Stimulated activated effector memory CD8-positive, alpha-beta T cell treated with anti-CD3 and anti-CD28 coated beads, Interleukin-12 subunit alpha, Interleukin-12 subunit beta, amount 100 ng/mL, for 72 hours (primary cell): ENCODE measurements at places on chromosomes 6 and 20.

DNA sequence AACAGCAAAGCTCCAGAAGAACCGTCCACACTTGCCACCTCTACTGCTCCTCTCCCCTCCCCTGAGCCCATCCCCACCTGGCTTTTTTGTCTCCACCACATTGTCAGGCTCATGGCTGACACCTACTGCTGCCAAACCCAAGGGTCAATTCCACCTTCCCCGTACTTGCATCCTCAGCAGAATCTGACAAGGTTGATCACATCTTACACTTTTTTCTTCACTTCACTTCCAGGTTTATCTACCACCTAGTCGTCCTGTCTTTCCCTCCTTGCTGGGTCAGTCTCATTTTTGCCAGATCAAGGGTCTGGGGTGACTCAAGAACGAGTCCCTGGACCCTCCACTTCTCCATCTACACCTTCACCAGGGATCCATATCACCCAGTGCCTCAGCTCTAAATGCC lies 3.1 kb downstream of the AURKA start:
- DNase-seq: no peak

- DNase-seq: no peak
Observed at GRCh38 chr6:93943661-93944060, 524.3 kb upstream of the EPHA7 start.

DNA sequence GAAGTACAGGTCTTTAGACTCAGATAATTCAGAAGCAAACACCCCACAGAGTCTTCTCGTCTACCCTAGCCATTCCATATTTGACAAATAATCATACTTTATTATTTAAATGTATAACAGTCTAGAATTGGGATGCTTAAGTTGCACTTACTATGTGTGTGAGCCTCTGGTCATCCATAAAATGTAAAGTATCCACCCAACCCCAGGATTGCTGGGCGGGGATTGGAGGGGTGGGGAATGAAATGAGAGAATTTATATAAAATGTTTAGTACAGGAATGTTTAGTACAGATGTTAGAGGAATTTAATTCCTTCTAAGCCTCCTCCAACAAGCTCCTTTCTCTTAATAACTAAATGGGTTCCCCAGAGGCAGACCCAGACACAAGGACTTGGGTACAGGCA lies 16.9 kb downstream of the BNIP5 start:
- DNase-seq: no peak

- no peak for DNase-seq
Observed at GRCh38 chr6:36361071-36361470, 24.4 kb upstream of the BNIP5 start.

DNA sequence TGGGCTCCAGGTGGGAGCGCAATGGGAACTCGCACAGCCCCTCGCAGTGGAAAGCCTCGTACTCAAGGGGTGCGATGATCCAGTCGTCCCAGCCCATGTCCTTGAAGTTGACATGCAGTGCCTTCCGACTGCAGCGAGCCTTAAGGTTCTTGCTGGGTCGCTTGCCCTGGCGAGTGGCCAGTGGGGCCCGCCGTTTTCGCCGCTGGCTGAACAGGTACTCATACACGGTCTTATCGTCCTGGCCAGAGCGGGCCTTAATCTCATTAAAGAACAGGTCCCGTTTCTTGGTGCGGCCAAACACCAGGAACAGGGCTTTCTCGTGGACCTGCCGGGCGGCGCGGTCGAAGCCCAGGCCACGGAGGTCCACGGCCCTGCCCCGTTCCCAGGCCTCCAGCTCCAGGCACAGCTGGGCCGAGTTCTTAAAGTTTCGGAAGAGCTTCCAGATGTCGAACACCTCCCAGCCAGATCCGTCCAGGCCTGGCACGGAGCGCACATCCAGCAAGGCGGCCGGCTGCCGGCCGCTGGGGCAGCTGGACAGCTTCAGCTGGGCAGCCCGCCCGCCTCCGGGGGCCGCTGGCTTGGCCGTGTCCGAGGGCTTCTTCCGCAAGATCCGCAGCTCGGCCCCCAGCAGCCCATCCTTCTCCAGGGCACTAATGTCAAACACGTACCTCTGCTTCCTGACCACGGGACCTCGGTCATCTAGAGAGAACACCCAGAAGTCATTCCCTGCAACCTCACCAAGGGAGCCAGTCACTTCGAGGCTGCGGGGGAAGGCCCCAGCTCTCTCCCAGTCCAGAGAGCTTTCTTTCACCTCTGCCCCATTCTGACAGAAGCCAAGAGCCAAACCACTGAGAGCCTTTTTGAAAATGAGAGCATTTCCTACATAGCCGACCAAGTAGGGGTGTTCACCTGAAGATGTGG lies 3.7 kb downstream of the GDF5 start:
- DNase-seq: no peak

- DNase-seq: no peak
Observed at GRCh38 chr6:97687916-97688315, 404.9 kb upstream of the MMS22L start.

GRCh38 chr6:56023829-56024228 lies 148.4 kb upstream of the BMP5 start:
- DNase-seq: no peak

DNA sequence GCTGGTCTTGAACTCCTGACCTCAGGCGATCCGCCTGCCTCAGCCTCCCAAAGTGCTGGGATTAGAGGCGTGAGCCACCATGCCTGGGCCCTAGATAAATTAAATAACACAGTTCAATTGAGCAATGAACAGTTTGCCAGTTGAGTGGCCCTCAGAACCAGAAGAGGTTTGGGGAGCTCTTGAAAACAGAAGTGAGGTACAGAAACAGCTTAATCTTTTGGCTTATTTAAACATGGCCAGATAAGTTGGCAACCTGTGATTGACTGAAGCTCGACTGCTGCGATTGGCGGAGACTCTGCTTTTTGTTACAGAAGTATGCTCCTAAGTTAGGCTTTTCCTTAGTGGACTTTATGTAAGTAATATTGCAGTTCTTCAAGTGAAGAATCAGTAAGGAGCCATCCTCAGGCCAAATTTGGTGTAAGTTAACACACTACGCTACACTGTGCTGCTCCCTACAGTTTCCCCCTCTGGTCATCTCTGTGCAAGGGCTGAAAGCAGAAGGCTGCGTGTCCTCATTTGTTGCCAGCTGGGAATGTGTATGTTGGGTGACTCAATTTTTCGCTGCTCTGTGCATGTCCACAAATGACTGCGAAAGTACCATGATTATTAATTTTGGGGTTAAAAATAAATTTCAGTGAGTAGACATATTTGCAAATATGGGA lies 9.8 kb downstream of the XRN2 start:
- DNase-seq: no peak

DNA sequence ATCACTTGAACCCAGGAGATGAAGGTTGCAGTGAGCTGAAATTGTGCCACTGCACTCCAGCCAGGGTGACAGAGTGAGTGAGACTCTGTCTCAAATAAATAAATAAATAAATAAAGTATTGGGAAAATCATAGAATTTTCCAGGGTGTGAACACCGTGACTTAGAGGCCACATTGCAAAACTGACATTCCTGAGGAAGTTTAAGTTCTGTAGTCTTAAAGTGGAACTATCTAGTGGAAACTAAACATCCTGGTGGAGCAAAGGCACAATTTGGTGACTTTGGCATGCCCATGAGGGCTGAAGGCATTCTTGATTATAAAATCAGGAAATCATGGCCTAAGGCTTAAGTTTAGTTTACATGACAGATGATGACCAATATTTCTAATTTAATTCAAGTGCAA lies 32.7 kb upstream of the MCM3 start:
- DNase-seq: no peak

DNA sequence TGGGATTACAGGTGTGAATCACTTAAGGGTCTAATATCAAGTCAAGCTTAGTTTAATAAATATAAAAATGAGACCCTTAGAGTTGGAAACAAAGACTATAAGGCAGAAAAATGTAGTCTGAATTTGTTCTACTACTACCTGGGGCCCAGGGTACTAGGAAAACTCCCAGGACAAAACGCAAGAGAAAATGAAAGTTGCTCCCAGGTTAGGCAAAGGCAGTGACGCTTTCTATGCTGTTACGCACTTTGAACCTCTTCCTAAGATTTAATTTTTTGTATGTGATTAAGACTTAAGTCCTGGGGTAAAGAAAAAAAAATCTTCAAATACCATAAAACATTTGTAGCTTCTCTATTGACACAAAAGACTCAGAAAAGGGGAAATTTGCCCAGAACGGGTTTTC lies 17.3 kb downstream of the DSP start:
- no peak for DNase-seq

DNA sequence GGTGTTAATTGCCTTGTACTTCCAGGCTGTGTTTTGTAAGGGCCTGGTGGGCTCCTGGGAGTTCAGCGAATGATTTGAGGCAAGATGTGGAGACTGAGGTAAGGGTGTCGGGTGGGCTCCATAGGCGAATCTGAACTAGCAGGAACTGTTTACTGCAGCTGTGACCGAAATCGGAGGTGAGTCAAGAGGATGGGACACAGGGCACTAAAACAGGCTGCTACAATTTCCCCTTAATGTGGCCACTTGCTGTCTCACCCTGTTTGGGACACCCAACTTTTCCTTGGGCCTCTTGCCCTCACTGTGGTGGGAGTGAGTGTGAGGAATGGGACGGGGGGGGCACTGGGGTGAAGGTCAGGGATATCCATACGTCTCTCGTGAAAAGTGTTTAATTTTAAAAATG lies 53.9 kb upstream of the MCUR1 start:
- DNase-seq: no peak

GRCh38 chr6:161215876-161216615 lies 57.8 kb downstream of the AGPAT4 start:
- DNase-seq: no peak

DNA sequence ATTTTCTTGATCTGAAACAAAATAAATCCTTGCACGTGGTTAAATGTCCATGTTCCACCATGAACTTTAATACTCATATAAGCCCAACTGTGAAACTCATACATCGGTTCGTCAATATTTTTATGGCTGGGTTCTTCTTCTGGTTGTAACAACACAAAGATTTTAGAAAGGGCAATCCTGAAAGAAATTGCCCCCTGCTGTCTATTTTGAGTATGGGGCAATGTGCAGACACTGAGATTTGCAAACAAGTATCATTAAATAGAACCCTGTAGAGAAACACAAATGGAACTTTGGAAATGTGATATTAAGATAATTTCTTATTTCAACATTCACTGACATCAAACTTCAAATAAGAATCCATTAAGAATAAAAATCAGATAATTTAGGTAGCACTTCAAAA lies 80.2 kb upstream of the PHACTR1 start:
- no peak for DNase-seq

DNA sequence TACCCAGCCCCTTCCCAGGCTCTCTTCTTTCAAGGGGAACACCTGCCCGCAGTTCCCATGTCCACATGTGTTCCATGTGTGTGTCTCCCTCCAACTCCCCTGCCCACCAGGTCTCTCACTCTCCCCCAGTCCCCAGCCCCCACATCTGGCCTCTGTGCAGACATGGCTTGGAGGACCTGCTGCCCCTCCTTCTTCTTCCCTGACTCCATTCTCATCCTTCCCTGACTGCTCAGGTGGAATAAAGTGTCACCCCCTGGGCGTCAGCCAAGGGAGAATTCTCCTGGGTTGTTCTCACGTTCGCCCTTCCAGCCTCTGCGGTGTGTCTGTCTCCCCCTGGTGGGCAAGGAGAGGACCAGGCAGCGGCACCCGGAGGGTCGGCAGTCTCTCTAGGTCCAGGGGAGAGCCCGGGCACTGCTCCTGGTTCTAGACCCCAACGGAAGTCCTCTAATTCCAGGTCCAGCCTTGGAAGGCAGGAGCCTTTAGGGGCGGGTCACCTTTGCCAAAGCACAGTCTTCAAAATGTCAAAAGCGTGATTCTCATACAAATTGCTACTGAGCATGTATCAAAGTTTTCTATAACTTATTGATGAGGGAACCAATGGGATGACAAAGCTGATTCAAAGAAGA lies 50.5 kb downstream of the EBF4 start:
- DNase-seq: peak; percentile 84

- DNase-seq: no peak
Observed at GRCh38 chr6:161066511-161066910, 74.9 kb downstream of the MAP3K4 start.

GRCh38 chr6:88004707-88005106 lies 42.9 kb upstream of the SPACA1 start:
- DNase-seq: no peak

- DNase-seq: no peak
Observed at GRCh38 chr6:135006386-135006914, 48.2 kb downstream of the HBS1L start.

- no peak for DNase-seq
Observed at GRCh38 chr6:18100296-18100695, 22.2 kb downstream of the NHLRC1 start.

DNA sequence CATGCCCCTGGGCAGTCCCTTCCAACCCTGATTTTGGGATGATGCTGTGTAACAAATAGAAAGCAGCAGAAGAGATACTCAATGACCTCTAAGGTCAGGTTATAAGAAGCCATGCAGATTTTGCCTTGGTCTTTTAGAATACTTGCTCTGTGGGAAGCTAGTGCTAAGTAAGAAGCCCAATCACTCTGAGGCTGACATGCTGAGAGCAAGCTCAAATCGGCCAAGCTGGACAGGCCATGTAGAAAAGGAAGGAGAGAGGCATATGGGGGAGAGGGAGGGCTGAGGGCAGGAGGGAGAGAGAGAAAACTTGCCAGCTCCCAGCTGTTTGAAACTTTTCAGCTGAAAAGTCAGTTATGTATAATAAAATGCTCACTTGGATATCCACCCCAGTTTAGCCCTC lies 1021.6 kb upstream of the MAP3K7 start:
- DNase-seq: no peak

- no peak for DNase-seq
Observed at GRCh38 chr20:4453359-4453758, 268.4 kb upstream of the PRND start.

DNA sequence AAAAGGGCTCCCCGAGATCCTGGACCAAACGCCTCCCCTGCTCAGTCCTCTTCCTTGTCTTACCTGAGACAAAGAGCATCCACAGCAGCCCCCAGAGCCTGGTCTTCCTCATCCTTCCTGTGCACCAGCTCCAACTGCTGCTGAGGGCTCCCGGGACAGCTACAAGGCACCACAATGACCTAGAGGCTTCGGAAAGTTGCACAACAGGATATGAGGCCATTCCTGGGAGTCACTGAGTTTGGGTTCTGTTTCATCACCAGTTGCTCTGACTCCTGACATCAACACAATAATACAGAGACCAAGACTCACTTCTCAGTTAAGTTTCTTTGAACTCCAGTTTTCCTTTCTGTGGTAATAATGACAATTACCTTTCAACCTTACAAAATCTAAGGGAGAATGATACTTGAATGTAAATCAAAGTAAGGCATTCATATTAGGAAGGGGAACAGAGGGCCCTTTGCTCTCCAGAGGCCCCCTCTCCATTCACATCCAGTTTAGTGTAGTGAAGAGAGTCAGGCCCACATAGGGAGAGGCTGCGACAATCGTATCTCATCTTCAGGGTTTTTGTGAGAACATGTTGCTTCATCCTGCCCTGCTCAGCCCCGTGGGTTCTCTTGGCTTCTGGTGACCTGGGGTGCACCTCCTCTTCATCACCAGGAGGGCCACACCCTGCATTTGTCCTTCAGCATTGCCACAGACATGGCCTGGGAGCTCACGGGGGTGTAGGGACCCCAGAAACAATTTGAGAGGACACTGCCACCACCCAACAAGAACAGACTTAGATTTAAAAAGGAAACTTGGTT lies at the start of gene TREM1:
TSS of gene TREM1 (minus strand) at position 139 of the 803 bp plus-strand sequence. CDS start at position 112, 27 bp downstream.
- DNase-seq: no peak
